Stimulated activated CD4-positive, alpha-beta T cell treated with anti-CD3 and anti-CD28 coated beads, Interleukin-12 subunit alpha, Interleukin-12 subunit beta, amount 100 ng/mL, for 24 hours (primary cell): ENCODE measurements at places on chromosomes 5 and 9.

DNA sequence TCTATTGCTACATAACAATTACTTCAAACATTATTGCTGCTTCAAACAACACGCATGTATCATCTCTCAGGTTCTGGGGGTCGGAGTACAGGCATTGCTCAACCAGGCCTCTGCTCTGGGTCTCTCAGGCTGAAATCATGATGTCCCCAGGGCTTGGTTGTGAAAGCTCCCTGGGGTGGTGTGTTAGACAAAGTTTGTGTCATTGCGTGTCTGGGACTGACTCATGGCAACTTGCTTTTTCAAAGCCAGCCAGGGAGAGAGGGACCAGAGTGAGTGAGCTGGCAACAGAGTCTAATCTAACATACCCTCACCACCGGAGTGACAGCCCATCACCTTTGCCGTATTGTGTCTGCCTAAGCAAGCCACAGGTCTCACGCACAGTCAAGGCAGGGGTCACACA lies 259.2 kb upstream of the NFIL3 start:
- no peak for DNase-seq

GRCh38 chr5:78547731-78548615 lies 100.6 kb downstream of the LHFPL2 start:
- DNase-seq, result no peak

DNA sequence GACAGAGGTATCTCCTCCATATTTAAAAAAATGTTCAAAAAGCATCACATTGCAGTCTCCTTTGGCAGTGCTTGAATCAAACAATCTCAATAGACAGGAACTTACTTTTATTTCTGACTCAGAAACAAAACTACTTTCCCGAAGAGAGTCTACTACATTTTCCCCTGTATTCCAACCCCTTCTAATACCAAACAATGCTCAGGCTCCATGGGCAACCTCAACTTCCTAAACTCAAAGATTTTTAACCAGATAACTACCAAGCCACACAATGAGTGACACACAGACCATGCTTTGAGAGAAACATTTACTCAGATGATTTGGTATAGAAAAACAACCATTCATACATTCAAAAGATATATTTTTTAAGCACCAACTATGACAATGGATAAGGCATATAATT lies 70.5 kb downstream of the APBA1 start:
- DNase-seq, result no peak

DNA sequence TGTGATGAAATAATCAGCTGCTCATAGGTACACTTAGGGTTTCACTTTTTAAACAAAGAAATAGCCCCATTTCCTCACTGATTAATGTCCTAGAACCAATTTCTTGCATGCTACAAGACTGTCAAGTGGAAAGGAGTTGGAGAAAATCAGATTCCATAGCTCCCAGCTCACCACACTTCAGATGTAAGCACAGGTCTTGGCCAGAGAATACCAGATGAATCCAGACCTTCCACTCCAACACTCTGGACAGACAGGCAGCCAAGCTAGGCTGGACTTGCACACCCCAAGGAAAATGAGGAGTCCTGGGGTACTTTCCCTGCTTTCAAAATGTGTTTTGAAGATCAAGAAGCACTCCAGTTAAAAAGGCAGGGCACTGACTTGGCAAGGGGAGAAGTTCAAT lies 68.5 kb downstream of the KLHL3 start:
- no peak for DNase-seq

GRCh38 chr9:10026443-10026984 lies 586.3 kb downstream of the PTPRD start:
- DNase-seq, result no peak

DNA sequence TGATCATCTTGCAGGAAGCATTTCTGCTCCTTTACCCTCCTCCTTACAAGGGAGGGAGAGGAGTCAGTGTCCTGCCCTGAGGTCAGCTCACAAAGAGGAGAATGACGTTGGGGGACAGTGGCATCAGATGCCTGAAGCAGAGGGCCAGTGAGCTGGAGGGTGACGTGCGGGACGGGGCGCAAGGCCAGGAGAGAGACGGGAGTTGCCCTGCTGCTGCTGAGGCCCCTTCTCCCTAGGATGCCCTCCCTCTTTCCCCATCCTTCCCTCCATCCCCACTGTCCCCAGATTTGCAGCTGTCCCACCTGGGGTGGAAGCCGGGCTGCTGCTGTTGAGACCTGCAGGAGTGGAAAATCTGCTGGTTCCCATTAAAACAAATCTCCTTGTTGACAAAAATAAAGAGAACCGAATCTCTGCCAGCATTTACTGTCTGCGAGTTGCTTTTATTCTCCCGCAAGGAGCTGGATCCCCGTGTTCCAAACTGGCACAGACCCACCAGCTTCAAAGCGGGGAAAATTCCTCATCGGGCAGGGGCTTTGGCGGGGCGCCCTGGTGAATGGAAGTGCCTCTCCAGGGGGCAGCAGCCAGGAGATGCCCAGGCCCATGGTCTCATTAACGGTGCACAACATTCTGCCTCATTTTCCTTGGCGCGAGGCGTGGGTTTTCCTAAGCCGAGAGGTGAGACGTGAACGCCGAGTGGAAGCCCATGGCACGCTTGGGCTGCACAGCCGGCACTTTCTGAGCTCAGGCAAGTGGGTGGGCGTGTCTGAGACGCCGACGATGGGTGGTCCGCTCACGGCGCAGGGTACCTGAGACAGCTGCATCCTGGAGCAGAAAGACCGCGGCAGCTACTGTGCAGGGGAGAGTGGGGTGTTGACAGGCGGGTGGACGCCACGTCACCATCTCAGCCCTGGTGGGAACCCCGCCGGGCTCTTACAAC lies 13.9 kb upstream of the COL5A1 start:
- DNase-seq, result no peak

GRCh38 chr5:141465351-141465750 lies 10.4 kb upstream of the PCDHGC3 start:
- no peak for DNase-seq

DNA sequence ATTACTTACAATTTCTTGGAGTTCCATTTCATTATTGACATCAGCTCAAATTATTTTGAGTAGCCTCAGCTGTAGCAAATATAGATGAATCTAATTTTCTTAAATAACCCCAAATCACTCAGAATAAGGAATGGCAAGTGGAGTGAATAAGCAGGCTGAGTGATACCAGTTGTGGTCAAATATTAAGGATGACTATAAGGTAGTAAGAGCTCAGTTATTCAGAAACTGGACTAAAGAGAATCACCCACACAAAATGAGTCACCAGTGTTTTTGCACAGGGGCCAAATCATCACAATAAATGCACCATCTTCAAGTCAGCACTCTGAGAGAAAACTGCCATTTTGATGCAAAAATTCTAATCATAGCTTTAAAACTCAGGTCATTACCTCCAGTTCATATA lies 128.9 kb upstream of the TARS1 start:
- DNase-seq, result no peak

DNA sequence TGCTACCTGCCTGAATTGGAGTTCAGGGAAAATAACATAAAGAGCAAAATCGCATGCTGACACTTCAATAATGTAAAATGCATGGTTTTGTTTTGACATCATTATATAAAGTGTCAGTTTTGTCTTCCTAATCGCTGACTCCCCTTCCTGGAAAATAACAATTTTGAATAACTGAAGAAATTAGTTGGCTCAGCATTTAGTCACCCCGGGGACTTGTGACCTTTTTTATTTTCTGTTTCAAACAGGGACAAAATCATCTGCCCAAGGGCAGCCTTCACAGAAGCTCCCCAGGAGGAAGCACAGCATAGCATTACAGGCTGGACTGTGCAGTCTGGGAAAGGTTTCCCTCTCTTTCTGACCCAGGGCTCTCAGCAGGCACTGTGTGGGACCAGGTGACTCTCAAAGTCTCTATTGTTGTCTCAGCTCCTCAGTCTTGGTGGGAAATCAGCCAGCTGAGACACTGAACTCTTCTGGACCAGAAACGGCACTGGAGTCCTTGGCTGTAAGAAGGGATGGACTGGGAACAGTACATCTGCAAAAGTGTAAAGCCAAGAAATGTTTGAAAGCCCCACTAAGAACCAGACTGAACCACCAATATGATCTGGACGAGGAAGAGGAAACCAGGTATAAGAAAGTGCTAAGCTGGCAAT lies 671.3 kb upstream of the KLF4 start:
- DNase-seq, result no peak

DNA sequence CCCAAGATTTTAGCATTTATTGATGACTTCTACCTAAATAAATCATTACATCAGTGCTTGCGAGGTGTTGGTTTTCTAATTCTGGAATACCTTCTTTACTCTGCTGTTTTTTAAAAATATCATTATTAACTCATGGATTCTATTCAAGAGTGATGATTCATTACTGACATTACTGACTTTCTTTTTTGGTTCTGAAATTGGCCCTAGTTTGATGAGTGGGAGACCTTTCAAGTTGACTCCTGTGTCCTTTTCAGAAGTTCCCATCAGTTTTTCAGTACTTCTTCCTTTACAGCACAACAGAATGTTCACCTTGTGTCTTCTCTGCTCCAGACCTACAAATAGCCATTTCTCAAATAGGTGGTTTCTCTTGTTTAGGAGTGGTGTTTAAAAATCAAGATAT lies 114.1 kb downstream of the PCSK5 start:
- DNase-seq, result no peak

DNA sequence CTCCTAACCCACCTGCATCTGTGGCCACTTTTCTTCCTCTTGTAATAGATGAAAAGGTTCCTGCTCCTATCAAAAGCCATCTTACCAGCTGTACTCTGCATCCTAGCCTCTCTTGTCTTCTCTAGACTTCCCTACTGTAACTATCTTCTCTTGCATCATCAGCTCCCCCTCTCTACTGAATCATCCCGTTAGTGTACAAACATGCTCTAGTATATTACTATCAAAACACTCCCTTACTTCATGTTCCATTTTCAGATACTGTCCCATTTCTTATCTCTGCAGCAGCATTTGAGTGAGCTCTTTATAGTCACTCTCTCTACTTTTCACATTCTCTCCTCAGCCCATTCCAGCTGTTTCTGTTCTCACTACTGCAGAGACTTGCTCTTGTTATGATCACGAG lies 2.8 kb downstream of the SRA1 start:
- no peak for DNase-seq

- no peak for DNase-seq
These were observed 7.8 kb downstream of the LPAR1 start for GRCh38 chr9:111030492-111030891.

DNA sequence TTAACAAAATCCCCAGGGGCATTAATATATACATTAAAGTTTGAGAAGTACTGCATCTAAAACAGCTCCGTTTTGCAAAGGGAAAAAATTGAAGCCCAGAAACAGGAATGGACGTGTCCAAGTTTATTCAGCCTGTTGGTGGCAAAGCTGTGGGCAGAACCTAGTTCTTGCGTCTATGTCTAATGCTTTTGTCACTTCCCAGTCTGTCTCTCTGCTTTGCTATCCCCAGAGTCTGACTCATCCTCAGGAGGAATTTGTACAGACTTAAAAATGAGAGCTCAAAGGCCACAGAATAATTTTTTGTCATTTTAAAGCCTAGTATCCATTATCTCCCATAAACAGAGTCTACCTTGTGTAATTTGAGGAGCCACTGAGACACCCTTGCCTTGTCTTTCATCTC lies 330.9 kb upstream of the GRIA1 start:
- no peak for DNase-seq

DNA sequence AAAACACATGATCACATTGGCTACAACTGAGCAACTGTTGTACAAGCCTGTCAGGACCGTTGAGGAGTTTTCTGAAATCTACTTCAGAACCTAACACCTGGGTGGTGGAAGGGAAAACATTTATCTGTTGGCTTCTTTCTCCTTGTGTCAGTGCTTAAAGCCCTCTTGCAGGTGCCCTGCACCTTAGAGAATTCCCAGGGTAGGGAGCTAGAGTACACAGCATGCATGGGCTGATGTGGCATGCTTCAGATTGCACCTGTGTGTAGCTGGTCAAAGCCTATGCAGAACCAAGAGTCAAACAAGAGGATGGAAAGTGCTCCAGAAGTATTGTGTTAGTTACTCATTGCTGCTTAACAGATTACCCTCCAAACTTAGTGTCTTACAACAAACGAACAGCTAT lies 33.6 kb upstream of the ZBED3 start:
- DNase-seq, result no peak
